ENCODE measurements at places on chromosomes 6 and 20.

- DNase-seq, result no peak
Measured at GRCh38 chr20:61185181-61185580, 66.9 kb upstream of the CDH4 start.

GRCh38 chr6:41278699-41279405 is 7.6 kb downstream of the TREM1 start:
- DNase-seq, result peak; percentile 30

- DNase-seq, result no peak
Measured at GRCh38 chr6:74100719-74101287, 404.8 kb downstream of the CD109 start.

- no peak for DNase-seq
Measured at GRCh38 chr20:10673176-10673841, 490 bp downstream of the JAG1 start.

DNA sequence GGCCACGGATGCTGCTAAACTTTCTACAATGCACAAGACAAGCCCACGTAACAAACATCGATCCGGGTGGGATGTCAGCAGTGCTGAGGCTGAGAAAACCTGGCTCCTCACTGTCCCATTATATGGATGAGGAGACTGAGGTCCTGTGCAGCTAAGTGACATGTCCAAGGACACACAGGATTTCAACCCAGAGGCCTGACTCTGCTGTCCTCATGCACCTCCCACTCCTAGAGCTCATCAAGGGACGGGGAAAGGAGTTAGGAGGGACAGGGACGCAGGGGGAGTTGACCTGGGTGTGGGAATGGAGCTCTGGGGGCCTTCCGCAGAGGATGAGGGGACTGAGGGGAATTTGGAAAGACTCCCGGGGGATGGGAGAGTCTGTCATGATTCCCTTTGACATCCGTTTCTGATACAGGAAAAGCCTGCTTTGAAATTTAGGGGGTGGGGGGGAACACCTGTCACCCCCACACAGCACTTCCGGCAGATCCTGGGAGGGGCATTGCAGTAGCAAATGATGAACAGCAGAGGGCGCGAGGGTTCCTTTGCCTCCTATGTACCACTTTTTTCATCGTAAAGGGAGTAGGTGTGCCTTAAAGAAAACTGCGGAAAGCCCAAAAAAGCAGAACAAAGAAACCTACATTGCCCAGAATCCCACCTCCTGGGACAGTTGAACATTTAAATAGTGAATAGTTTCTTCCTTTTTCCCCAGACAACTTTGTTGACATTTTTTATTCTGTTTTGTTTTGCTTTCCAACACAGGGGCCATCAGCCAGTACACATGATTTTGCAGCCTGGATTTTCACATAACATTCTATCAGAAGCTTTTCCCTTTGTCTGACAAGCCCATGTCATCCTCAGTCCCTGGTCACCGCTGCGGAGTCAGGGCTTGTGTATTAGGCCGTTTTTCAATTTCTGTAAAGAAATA is 48.6 kb downstream of the SLC2A10 start:
- DNase-seq, result peak; percentile 22

DNA sequence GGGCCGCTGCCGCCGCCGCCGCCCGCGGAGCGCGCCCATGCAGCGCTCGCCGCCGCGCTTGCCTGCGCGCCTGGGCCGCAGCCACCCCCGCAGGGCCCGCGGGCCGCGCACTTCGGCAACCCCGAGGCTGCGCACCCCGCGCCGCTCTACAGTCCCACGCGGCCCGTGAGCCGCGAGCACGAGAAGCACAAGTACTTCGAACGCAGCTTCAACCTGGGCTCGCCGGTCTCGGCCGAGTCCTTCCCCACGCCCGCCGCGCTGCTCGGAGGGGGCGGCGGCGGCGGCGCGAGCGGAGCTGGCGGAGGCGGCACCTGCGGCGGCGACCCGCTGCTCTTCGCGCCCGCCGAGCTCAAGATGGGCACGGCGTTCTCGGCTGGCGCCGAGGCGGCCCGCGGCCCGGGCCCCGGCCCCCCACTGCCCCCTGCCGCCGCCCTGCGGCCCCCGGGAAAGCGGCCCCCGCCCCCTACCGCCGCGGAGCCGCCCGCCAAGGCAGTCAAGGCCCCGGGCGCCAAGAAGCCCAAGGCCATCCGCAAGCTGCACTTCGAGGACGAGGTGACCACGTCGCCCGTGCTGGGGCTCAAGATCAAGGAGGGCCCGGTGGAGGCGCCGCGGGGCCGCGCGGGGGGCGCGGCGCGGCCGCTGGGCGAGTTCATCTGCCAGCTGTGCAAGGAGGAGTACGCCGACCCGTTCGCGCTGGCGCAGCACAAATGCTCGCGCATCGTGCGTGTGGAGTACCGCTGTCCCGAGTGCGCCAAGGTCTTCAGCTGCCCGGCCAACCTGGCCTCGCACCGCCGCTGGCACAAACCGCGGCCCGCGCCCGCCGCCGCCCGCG is 730 bp downstream of the INSM1 start:
- no peak for DNase-seq

GRCh38 chr6:11414176-11414963 is 123.2 kb upstream of the TMEM170B start:
- DNase-seq, result no peak

DNA sequence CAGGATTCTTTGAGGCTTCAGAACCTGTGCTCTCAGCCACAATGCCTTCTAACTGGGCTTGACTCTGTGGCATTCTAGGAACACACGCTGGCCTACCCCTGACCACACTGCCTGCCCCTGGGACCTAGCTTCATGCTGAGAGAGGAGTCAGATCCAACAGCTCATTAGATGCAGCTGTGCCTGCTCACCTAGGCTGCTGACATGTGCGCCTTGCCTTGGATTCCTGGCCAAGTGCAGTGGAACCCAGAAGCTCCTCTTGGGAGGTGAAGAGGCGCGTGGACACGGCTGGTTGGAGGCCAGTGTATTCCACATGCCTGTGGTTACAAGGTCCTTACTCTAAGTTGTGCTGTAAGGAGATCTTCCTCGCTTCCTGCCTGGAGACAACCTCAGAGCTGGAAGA is 24.7 kb upstream of the KCNK16 start:
- no peak for DNase-seq

GRCh38 chr6:11043961-11044711 is at the start of gene ELOVL2:
Gene ELOVL2, minus strand, starts transcription at chr6:11044305. Its CDS starts 75 bp downstream, at chr6:11044230.
- no peak for DNase-seq

GRCh38 chr6:44217332-44218143 is 812 bp downstream of the MYMX start:
- DNase-seq, result no peak

GRCh38 chr6:12296255-12296573 is 6.1 kb downstream of the EDN1 start:
- DNase-seq, result no peak

- no peak for DNase-seq
Measured at GRCh38 chr6:169975701-169976100, 224.3 kb downstream of the ERMARD start.

DNA sequence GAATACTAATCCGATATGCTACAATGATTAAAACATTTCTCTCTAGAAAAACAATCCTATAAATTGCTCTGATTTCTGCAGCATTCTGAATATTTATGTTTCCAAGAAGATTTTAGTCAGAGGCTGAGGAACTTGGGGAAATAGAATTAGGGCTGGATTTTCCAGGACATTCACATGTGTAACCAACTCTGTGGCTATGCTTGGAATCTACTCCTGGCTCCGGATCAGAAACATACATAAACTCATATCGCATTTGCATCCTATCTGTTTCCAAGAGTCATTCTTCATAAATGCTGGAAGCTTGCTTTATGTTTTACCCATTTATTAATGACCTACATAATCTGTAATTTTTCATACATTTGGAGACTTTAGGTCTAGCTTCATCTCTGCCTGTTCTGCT is 459.9 kb upstream of the MARCKS start:
- no peak for DNase-seq

- no peak for DNase-seq
Measured at GRCh38 chr6:132648356-132648755, 10.6 kb downstream of the TAAR1 start.

- no peak for DNase-seq
Measured at GRCh38 chr6:42251500-42251899, 33.8 kb upstream of the MRPS10 start.

DNA sequence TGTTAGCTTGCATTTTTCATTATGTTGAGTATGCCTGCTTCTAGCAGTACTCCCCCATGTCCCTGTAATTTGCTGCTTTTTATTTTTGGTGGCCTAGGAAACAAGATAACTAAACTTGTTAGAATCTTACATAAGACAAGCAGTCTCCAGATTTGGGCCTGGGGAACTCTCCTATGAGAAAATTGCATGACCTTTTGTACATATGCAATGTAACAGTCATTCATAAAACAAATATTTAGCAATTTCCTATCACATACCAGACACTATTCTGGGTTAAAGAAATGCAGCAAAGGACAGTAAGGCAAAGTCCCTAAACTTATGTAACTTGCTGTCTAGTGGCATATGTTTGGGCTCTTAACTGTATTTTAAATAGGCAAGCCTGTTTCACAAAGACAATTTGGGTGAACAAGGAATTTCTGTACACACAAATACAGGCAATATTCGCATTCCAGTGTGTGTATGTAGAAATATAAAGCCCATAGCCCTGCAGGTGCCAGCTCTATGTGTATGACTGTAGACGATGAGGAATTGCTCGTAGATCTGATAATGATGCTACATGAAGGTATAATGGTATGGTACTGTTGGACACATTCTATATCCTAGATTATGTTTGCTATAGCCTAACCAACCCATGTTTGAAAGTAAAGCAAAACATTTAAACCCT is 305.2 kb upstream of the CITED2 start:
- no peak for DNase-seq

- no peak for DNase-seq
Measured at GRCh38 chr20:57680934-57681914, 28.6 kb downstream of the PMEPA1 start.

- DNase-seq, result peak; percentile 45
Measured at GRCh38 chr6:44078827-44079671, 48.2 kb downstream of the MRPL14 start.

- no peak for DNase-seq
Measured at GRCh38 chr6:42714098-42714761, 8.2 kb downstream of the PRPH2 start.

GRCh38 chr6:30378290-30378937 is 33.5 kb downstream of the RPP21 start:
- no peak for DNase-seq

DNA sequence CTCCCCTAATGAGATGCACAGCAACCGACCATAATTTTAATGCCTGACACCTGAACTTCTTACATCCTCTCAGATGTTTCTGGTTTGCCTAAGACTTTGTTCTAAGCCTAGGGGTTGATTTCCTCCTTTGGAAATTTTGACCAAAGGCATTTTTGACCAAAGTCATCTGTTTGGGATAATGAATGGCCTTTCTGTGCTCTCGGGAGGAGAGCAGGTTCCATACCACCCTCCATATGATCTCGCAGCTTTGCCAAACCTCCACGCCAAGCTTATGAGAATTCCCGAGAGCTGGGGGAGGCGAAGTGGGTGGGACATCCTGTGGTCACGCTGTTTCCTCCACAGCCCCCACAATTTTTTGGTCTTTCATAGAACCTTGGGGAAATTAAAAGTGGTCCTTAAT is 91.7 kb downstream of the SCML4 start:
- DNase-seq, result no peak

GRCh38 chr6:18244251-18244650 is 20.1 kb downstream of the DEK start:
- no peak for DNase-seq

GRCh38 chr6:34526241-34526972 is 29.7 kb downstream of the SPDEF start:
- no peak for DNase-seq

Measured in stimulated activated CD4-positive, alpha-beta T cell treated with anti-CD3 and anti-CD28 coated beads, TNF-alpha, amount 100 ng/mL, for 1 hour (primary cell).